Naive B cell (primary cell): ENCODE measurements at places on chromosomes 1 and 21.
A peak's percentile ranks its signal among the peaks of the same experiment; 100 is the strongest.

- H3K4me3 ChIP-seq = no peak overlapping the region
- no peaks in the 10 kb centered on the region for H3K36me3 ChIP-seq
- H3K4me1 ChIP-seq = peaks cover 72% of the 10 kb centered on the region
- no peak for DNase-seq
These were observed 197.8 kb downstream of the HIVEP3 start for GRCh38 chr1:41720861-41721410.

GRCh38 chr1:236502972-236503639, 20.7 kb upstream of the LGALS8 start:
- peak; percentile 7 for DNase-seq
- no peaks in the 10 kb centered on the region for H3K27me3 ChIP-seq
- H3K4me1 ChIP-seq = peaks cover 10% of the 10 kb centered on the region
- H3K36me3 ChIP-seq = no peaks in the 10 kb centered on the region

DNA sequence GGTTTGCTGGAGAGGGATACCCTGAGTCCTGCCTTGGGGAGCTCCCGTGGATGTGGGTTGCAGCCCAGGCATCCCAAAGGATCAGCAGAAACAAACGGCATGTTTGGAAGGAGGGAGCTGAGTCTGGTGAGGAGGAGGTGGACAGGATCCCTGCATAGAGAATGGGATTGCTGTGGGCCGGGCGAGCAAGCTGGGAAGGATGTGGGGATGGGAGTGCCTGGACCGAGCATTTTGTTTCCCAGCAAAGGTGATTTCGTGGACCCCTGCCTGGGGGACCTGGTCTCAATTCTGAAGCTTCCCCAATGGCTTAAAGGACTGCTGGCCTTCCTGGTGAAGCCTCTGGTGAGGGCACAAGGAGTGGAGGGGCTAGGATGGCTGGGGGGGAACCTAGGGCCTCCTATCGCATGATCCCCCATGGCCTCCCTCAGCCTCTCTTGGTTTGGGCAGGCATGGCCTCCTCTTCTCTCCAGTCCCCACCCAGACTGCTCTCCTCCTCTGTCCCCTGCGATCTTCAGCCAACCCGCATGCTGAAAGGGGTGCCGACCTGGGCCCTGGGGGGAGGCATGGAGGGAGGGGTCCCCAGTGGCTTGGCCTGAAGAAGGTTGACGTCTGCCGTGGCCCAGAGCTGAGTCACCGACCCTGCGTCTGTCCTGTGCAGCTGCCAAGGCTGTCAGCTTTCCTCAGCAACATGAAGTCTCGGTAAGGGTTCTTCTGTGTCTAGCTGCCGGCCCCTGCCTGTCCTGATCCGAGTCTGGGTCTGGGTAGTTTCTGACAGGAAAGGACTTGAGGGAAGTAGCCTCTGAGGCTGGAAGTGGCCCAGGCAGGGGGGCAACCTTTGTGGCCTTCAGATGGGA, 16.3 kb downstream of the FAAH start:
- peak overlapping the region; percentile 80 for H3K27ac ChIP-seq
- no peaks in the 10 kb centered on the region for H3K36me3 ChIP-seq
- H3K27me3 ChIP-seq = no peaks in the 10 kb centered on the region

DNA sequence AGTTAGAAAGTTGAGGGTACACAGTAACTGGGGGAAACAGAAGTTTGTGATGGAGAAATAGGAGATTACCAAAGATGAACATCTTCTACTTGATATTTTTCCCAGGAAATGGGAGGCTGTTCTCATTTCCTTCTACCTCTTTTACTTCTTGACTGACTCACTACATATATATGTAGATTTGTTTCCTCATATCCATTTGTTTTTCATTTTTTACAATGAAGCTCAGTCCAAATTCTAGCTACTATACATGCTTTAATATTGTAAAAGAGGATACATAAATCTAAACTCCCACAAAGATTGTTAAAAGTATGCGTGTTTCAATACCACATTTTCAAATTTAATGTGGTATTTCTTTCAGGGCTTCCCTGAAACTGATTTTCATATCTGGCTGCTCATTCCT, 366.6 kb upstream of the NCAM2 start:
- no peak overlapping the region for H3K27ac ChIP-seq
- no peaks in the 10 kb centered on the region for H3K4me1 ChIP-seq
- no peaks in the 10 kb centered on the region for H3K36me3 ChIP-seq
- no peak for DNase-seq
- H3K27me3 ChIP-seq = no peaks in the 10 kb centered on the region
- H3K4me3 ChIP-seq = no peak overlapping the region

GRCh38 chr21:38733972-38734546, 71.7 kb upstream of the ETS2 start:
- H3K4me3 ChIP-seq = peak overlapping the region; percentile 86
- no peaks in the 10 kb centered on the region for H3K36me3 ChIP-seq
- peaks cover 8% of the 10 kb centered on the region for H3K4me1 ChIP-seq
- peaks cover 23% of the 10 kb centered on the region for H3K27me3 ChIP-seq

DNA sequence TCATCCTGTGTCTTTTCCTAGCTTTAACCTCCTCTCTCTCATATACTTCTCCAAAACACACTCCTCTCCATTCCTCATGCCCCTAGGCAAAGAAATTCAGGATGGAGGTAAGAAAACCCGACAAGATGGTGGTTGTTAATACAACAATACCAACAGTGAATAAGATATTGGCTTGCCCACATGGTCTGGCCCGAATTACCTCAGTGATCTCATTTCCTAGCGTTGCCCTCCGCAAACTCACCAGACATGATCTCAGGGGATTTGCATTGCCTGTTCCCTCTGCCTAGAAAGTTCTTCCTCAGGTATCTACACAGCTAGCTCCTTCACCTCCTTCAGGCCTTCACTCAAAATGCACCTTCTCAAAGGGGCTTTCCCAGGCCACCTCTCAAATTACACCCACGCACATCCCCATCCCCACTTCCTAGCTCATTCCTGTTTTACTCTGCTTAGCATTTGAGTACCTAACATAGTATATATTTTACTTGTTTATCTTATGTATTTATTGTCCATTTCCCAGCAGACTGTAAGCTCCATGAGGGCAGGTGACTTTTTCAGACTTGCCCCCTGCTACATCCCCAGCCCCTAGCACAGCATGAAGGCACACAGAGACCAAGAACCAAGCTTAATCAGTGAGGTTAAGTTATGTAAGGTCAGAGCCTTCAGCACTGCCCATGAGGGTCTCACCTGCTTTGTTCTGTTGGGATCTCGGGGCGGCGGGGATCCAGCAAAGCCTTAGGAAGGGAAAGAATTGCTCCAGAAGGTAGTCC, 10.2 kb upstream of the UBR4 start:
- no peaks in the 10 kb centered on the region for H3K27me3 ChIP-seq
- peaks cover 20% of the 10 kb centered on the region for H3K4me1 ChIP-seq
- H3K36me3 ChIP-seq = peaks cover 33% of the 10 kb centered on the region
- no peak for DNase-seq
- H3K4me3 ChIP-seq = no peak overlapping the region

- DNase-seq = no peak
- no peak overlapping the region for H3K4me3 ChIP-seq
- no peak overlapping the region for H3K27ac ChIP-seq
- H3K36me3 ChIP-seq = peaks cover 7% of the 10 kb centered on the region
These were observed 6.3 kb upstream of the RSBN1 start for GRCh38 chr1:113818578-113818977.
